Upper lobe of left lung (tissue), 6 donors: ENCODE measurements at places on chromosomes 3 and 15. TPM values are rescaled to one million over a fixed set of nuclear protein-coding genes. Genes with fewer than 3 reads are reported as not detected.

- no peak for DNase-seq
These were observed 4.9 kb downstream of the LPP start for GRCh38 chr3:188158731-188159310.

- no peak for DNase-seq
These were observed 10.6 kb downstream of the LRRC58 start for GRCh38 chr3:120338517-120338916.

GRCh38 chr3:16509721-16510619 is 3.5 kb downstream of the RFTN1 start:
- DNase-seq: no peak

GRCh38 chr15:39338251-39338650 is 242.6 kb upstream of the THBS1 start:
- DNase-seq: no peak

CYP1A2 gene
- total RNA-seq: not detected

RTP3 gene
- total RNA-seq: not detected

RGMA gene
- 4.9 TPM for total RNA-seq
